NCI-H345 (cell line): ENCODE measurements at places on chromosomes 7 and 10.

DNA sequence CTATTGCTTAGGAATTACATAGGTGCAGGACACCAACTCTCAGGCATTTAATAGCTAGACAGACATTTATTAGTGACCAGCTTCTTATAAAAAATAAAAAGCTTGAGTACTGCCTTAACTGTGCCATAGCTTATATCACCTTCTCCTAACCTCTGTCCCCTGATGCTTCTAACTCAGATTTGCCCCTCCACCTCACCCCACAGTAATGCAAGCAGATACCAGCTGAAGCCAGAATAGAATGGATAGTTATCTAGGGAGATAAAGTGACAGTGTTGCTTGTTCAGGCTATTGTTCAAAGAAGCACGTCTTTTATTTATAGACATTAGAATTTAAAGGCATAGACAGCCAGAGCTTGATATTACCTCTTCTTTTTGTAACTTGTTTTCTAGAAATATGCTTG, 99.6 kb upstream of the GLCCI1 start:
- peak; percentile 17 for DNase-seq

- no peak for DNase-seq
These were observed 16.6 kb downstream of the PLPP4 start for GRCh38 chr10:120473593-120473992.

GRCh38 chr7:589781-590575, 70.3 kb upstream of the PDGFA start:
- no peak for DNase-seq

- no peak for DNase-seq
These were observed 286.9 kb upstream of the NFE2L3 start for GRCh38 chr7:25864943-25865751.

DNA sequence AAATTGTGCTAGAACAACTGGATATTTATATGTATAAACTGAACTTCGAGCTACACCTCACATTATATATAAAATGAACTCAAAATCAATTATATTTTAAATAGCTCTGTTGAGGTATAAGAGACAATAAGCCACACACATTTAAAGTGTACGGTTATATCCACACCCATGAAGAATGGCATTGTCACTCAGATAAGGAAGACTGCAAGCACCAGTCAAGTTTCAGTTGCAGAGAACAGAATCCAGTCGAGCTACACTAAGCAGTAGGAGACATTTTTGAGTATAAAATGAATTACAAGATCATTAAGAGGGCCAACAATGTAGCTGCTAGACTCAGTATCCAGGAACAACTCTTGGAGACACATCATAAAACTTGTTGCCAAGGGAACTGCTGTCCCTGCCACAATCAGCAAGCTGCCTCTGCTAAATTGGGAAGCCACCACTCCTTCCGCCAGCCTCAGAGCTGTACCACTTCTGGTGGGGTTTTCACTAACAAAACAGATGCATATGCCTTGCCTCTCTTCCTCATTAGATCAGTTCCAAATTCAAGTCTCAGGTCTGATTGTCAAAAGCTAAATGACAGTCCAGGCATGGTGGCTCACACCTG, 19.6 kb upstream of the GPNMB start:
- DNase-seq = no peak

DNA sequence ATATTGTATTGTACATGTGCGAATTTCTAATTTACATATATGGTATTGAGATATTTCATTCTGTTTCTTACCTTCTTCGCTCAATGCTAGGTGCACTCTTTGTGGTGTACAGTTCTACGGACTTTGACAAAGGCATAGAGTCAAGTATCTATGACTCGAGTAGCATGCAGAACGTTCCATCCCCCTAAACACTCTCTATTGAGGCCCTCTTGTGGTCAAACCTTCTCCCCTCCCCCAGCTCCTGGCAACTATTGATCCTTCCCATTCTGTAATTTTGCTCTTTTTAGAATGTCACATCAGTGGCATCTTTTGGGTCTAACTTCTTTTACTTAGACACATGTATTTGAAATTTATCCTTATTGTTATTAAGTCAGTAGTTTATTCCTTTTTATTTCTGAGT, 30.7 kb upstream of the GDF10 start:
- DNase-seq = no peak

GRCh38 chr7:99623091-99623693, 6.4 kb downstream of the ZSCAN25 start:
- no peak for DNase-seq

GRCh38 chr7:130394421-130395195, 14.3 kb downstream of the CPA1 start:
- DNase-seq = no peak

DNA sequence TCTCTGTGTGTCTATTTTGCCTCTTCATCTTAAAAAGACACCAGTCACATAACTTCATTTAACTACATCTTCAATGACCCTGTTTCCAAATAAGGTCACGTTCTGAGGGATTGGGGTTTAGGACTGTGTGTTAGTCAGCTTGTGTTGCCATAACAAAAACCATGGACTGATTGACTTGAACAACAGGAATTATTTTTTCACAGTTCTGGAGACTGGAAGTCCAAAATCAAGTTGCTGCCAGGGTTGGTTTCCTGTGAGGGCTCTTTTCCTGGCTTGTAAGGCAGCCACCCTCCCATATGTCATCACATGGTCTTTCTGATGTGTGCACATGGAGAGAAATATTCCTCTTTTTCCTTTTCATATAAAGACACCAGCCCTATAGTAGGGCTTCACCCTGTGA, 55.3 kb downstream of the REEP3 start:
- no peak for DNase-seq

- no peak for DNase-seq
These were observed 57.3 kb downstream of the ADARB2 start for GRCh38 chr10:1679821-1680650.

DNA sequence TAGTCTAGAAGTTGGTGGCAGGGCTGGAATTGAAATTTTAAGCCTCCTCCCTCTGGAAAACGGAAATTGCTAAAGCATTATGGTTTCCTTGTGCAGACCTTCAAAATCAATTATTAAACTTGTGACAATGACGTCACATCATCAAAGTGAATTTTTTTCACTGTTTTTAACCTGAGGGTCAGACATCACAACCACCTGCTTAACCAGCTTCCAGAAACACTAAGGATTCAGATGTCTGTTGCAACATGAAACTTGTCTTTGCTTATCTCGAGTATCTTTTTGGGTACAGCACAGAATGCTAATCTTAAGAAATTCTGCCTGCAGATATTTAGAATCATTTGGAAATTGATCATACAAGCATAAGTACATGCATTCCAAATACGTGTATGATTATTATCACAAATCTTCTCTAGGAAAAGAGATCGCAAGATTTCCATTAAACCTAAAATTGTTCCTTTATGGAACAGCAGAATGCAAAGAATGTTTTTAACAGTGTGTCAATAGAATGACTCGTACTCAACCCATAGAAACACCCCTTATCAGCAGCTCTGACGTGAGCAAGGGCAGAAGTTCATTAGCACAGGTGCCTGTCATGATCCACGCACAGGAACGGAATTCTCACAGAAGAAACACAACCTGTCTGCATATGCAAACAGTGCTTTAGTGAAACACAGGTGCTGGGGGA, 4.1 kb upstream of the GTPBP4 start:
- no peak for DNase-seq

DNA sequence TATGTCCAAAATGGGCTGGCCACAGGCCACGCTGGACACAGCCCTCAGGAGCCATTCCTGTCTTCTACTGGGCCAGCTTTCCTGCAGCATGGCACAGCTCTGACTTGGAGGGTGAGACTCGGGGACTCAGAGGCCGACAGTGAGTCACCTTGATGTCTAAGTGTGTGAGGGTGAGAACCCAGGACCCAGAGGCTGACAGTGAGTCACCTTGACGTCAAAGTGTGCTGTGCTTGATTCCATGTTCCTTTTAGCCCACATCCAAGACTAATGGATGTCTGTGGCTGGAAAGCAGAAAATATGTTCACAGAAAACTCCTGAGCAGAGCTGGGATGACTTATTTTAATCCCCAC, 6.0 kb upstream of the FAM170B start:
- no peak for DNase-seq

DNA sequence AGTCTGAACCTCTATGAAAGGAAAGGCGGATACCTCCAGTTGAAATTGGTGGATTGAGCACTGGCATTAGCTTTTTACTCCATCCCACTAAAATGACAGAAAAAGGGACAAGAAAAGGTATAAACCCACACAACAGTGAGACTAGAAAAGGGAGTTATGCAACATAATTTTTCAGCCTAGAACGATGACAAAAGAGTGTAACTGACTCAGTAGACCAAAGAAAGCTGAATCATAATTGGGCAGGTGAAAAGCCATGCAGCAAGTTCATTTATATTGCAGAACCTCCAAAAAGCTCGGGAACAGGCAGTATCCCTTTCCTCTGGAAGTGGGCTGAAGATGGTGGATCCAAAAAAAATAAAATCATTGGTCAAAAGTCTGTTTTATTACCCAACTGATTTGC, 30.5 kb upstream of the ZCCHC24 start:
- no peak for DNase-seq

- no peak for DNase-seq
These were observed 215.9 kb downstream of the RAB11FIP2 start for GRCh38 chr10:117830787-117831212.

DNA sequence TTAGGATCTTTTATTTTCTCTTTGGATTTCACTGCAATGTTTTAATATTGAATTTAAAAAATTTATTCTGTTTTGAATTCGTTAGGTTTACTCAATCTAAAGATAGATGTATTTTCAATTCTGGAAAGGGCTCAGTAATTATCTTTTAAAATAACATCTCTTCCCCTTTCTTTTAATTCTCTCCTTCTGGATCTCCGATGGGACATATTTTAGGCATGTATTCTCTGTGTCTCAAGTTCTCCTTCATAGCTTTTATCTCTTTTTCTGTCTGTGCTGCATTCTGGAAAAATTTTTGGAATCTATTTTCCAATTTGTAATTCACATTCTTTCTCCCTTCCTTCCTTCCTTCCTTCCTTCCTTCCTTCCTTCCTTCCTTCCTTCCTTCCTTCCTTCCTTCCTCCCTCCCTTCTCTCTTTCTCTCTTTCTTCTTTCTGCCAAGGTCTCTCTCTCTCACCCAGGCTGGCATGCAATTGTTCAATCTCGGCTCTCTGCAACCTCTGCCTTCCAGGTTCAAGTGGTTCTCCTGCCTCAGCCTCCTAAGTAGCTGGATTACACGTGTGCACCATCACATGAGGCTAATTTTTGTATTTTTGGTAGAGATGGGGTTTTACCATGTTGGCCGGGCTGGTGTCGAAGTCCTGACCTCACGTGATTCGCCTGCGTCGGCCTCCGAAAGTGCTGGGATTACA, 98.5 kb upstream of the CTTNBP2 start:
- DNase-seq = no peak

GRCh38 chr7:148940702-148941597, 56.9 kb upstream of the EZH2 start:
- peak; percentile 86 for DNase-seq

- DNase-seq = no peak
These were observed 109.2 kb downstream of the PPP1R3A start for GRCh38 chr7:113809581-113809980.

GRCh38 chr10:24463611-24464426, 254.9 kb downstream of the KIAA1217 start:
- no peak for DNase-seq

- no peak for DNase-seq
These were observed 35.1 kb upstream of the PCGF5 start for GRCh38 chr10:91185239-91185875.

- no peak for DNase-seq
These were observed 82.2 kb upstream of the SCIN start for GRCh38 chr7:12488341-12488740.

DNA sequence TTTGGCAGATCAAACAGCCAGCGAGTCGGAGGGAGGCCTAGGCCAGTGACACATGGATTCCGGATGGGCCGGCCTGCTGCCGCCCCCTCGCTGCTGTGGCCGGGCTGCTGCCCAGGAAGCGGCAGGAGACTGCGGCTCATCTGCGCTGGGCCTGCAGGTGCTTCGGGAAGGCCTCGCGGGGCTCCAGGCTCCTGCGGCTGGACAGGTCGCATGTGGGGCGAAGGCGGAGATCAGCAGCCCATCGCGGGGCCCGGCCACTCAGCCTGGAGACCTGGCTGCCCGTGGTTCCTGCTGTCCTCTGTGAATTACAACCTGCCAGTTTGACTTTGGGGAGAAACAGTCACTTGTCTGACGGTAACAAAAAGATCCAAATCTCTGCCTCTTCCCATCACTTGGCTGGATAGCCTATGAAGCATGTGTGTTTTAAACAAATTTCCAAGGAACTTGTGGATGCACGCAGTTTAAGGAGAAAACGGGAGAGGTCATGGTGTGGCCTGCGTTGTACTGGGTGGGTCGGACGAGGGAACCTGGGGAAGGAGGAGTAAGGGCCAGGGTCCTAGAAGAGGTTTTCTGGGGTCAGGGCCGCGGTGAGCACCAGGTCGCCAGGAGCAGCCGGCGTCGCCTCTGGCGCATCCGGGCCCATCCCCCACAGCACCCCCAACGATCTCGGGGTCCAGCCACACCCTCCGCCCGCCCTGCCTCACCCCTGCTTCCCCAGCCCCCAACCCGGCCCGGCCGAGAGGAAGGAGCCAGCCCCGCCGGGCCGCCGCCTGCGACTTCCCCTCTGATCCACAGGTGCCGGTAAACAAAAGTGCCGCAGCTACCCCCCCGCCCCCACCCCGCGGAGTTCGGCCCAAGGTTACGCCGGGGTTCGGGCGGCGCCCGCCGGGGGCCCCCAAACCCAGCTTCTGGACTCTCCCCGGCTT, 1.6 kb downstream of the SPOCK2 start:
- DNase-seq = no peak

DNA sequence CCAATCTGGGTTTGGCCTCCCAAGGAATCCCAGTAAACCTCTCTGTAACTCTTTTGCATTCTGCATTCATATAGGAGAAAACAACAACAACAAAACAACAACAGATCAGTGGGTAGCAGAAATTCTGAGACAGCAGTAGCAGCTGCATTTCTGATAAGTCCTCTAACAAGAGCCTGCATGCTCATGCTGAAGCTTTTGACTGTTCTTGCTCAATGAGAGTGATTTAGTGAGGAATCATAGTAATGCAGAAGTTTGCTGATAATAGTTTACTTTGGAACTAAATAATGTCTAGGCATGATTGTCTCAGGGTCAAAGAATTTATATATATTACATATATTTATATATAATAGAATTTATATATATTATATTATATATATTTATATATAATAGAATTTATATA, 35.2 kb downstream of the BMPER start:
- no peak for DNase-seq

DNA sequence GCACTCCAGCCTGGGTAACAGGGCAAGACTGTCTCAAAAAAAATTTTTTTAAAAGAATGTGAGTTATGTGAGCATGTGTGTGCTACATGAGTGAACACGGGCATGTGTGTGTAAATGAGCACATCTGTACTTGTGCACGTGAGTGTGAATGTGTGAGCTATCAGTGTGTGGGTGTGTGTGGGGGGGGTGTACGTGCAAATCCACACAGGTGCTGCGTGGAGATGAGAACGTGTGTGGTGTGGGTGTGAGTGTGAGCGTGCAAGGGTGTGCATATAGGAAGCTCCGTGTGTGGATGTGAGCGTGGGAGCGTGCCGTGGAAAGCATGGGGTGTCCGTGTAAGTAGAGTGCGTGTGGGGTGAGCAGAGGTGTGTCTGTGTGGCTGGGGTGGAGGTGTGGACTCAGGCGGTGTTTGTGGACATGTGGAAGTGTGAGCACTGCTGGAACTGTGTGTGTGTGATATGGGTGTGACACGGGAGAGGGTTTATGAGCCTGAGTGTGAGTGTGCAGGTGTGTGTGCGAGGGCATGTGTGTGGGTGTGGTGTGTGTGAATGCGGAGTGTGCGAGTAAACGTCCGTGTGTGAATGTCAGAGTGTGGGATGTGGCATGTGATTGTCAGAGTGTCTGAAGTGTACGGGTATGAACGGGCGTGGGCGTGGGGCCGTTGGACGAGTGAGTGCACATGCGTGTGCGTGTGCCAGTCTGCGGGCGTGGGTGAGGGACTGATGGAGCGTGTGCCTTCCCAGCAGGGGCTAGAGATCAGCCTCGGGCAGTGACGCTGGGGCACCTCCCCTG, 45.9 kb upstream of the TNRC18 start:
- no peak for DNase-seq
